ENCODE measurements at places on chromosomes 4 and X. TPM values are rescaled to one million over a fixed set of nuclear protein-coding genes. Genes with fewer than 3 reads are reported as not detected.

SCOC gene
- polyA plus RNA-seq, result 127 TPM

SMIM43 gene
- 0.78 TPM for polyA plus RNA-seq

SPANXN2 gene
- not detected for polyA plus RNA-seq

- DNase-seq, result no peak
Observed at GRCh38 chr4:37132351-37132974, 112.1 kb upstream of the NWD2 start.

DNA sequence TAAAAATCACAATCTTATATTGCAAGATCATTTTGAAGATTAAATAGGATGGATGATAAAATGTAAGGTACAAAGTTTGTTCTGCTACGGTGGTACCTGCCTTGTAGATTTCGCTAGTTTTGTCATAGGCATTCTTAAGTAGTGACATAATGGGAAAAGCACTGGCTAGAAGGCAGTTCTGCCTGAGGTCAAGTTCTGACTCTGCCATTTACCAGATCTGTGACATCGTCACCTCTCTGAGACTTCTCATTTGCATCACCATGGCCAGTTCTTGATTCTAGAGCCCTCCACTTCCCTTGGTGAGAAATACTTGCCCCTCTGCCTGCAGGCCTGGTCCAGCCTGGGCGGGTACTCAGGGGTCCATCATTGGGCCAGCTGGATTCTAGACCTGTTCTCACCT, 85.2 kb downstream of the HS3ST1 start:
- no peak for DNase-seq

- DNase-seq, result no peak
Observed at GRCh38 chr4:185638093-185638492, 102.8 kb upstream of the PDLIM3 start.

DNA sequence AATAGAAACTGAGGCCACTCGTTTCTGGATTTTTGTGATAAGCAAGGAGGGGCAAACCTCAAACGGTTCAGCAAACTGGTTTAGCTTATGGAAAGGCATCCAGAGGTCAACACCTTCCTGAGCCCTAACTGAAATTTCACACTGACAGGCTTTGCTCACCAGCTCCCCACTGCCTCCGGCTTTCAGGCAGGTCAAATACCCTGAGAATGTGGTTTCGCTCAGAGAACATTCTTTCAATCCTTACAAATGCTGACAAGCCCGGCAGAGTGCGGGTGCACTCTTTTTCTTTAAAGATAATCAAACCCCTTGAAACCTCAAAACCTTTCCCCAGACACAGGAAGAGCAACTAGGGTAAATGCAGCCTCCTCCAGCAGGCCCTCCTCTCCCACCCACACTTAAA, 41.5 kb downstream of the CD40LG start:
- no peak for DNase-seq
